ENCODE measurements at places on chromosomes 13 and 19.

GRCh38 chr13:74131227-74131626, 3.0 kb downstream of the KLF12 start:
- no peak for DNase-seq

GRCh38 chr13:24032252-24032651, 128.3 kb upstream of the SPATA13 start:
- no peak for DNase-seq

- DNase-seq, result no peak
Observed at GRCh38 chr19:33282036-33282671, 20.2 kb downstream of the CEBPA start.

DNA sequence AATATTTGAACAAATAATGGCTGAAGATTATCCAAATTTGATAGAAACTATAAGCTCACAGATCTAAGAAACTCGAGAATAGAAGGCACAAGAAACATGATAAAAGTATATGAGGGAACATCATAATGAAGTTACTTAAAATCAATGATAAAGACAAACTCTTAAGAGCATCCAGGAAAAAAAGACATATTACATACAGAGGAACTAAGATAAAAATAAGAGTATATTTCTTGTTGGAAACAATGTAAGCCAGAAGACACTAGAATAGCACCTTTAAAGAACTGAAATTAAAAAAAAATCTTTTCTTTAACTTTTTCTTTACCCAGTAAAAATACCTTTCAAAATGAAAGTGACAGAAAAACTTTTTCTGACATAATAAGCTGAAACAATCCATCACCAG, 356.4 kb downstream of the DNAJC15 start:
- DNase-seq, result no peak

- DNase-seq, result no peak
Observed at GRCh38 chr13:90299238-90299637, 1048.2 kb upstream of the MIR17HG start.

- no peak for DNase-seq
Observed at GRCh38 chr19:47581605-47582319, 8.8 kb upstream of the ZNF541 start.

- DNase-seq, result no peak
Observed at GRCh38 chr13:73244467-73244866, 185.7 kb downstream of the KLF5 start.

DNA sequence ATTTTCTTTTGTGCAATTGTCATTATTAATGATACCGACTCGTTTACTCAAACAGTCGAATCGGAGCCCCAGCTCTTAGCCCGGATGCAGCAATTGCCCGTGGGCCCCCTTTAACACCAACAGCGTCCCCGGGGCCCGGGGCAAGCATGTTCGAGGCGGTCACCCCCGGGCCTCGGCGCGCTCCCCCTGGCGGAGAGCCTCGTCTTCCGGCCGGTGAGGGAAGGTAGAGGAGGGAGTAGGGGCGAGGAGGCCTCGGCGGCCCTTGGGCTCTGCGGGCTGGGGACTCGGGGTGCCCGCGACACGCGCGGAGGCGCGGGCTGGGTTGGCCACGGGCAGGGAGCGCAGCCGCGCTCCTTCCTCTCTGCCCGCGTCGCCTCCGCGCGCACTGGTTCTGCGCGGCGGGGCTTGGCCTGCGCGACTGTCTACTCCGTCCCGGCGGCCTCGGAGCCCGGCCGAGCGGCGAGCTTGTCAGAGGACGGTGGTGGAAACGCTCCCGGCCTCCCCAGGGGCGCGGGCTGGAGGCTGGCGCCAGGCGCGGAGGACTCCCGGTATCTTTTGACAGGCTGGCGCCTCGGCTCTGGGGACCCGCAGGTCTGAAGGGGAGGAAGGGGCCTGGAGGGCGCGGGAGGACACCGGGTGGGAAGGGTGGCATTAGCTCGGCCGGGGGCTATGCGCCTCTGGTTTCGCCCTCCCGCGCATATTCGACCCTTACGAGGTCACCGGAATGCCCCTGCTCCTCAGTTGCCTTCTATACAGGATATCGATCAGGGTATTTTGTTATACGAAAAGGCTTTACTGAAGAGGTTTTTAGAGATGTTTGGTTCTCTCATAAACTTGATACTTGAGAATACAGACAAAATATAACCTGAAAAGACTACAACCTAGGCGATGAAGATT, 1.5 kb downstream of the BIVM start:
- peak; percentile 43 for DNase-seq

DNA sequence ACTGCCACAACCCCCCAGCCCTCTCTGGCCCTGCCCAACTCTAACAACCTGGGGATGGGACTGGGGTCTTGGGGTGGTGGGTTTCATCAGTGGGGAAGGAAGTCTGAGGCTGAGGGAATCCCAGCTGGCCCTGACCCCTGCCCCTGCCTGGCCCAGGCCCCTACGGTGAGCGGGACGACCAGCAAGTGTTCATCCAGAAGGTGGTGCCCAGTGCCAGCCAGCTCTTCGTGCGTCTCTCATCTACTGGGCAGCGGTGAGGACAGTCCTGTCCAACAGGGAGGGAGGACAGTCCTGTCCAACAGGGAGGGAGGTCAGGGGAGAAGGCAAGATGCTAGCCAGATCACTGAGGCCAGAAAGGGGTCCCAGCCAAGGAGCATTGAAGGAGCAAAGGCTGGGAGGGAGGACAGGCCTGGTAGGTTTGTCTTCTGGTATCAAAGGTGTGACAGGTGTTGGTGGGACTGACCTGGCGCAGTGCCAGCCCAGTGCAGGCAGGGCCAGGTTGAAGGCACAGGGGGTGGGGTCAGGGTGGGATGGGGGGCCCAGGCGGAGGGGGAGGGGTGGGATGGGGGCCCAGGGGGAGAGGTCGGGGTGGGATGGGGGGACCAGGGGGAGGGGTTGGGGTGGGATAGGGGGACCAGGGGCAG, 12.1 kb upstream of the LTBP4 start:
- DNase-seq, result no peak

DNA sequence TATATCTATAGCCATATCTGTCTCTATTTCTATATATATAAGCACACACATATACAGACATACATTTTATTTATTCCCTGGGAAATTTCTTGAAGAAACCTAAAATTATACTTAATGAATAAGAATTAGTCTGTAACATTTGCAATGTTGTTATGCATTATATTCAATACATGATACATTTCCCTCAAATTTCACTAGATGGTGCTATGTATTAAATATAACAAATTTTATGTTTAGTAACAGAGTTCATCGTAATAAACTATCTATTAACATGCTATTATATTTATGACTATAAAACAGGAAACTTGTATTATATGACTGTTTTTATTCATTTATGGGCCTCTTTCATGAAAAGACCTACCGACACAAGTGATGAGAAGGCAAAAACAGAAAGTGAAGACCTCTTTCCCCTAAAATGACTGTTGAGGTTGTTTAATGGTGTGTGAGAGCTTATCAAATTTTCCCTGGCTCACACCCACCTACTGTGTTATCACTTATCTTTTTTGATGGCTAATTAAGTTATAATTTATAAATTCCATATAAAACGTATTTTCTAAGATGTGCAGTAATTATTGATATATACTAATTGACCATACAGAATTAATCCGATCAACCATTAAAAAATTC, 881.9 kb downstream of the SLITRK6 start:
- no peak for DNase-seq

DNA sequence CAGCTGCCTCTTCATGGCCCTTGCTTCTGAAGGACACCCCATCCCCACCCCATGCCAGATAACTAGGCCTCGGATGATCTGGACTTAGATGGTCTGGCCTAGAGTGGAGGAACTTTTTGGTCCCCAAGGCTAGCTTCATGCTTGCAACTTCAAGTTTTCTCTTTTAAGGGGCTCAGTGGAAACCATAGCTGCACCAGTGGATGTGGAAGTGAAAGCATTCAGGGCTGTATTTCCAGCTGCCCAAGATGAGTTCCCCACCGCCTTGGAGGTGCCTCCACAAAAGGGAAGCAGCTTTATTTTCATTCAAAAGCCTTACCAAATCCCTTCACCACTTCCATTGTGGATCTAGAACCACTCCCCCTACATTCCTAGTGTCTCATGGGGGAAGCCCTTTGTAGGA, 17.6 kb upstream of the GSX1 start:
- DNase-seq, result no peak

- no peak for DNase-seq
Observed at GRCh38 chr19:9565900-9566705, 18.2 kb downstream of the ZNF121 start.

GRCh38 chr19:53130506-53130905, 2.2 kb downstream of the ZNF415 start:
- DNase-seq, result no peak

DNA sequence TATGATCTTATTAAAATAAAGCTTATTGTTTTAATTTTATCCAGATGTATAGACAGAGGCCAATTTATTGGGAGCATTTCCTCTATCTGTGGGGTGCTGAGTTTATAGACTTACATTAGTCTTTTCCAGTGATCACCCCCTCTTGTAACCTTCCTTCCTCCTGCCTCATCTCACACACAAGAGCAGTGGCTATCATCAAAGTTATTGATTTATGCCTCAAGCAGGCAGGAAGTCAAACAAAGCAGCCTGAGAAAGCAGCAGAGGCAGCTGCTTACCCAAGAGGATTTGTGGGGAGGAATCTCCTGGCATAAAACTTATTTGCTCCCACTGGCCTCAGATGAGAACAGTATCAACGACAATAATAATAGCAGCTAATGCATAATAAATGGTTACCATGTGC, 26.3 kb upstream of the DCLK1 start:
- no peak for DNase-seq

- DNase-seq, result no peak
Observed at GRCh38 chr13:93857126-93857525, 622.4 kb downstream of the DCT start.

Data from smooth muscle cell of the brain vasculature (primary cell).